ENCODE measurements at places on chromosomes 3 and 15.

DNA sequence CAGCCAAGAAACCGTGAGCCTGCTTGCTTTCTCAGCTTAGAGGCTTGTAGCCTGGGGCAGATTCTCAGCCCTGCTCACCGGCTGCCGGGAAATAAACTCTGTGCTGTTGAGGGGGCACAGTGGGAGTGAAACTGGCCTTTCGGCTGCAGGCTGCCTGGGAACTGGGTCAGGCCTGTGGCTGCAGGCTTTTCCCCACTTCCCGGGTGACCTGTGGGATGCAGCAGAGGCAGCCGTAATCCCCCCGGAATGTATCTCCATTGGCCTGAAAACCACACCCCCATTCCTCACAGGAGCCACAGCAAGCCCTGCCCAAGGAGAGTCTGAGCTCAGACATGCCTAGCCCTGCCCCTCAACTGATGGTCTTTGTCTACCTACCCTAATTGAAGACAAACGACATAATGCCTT lies 110.9 kb downstream of the STXBP5L start:
- DNase-seq = no peak

GRCh38 chr3:40715551-40715950 lies 190.8 kb downstream of the ZNF621 start:
- DNase-seq = no peak

DNA sequence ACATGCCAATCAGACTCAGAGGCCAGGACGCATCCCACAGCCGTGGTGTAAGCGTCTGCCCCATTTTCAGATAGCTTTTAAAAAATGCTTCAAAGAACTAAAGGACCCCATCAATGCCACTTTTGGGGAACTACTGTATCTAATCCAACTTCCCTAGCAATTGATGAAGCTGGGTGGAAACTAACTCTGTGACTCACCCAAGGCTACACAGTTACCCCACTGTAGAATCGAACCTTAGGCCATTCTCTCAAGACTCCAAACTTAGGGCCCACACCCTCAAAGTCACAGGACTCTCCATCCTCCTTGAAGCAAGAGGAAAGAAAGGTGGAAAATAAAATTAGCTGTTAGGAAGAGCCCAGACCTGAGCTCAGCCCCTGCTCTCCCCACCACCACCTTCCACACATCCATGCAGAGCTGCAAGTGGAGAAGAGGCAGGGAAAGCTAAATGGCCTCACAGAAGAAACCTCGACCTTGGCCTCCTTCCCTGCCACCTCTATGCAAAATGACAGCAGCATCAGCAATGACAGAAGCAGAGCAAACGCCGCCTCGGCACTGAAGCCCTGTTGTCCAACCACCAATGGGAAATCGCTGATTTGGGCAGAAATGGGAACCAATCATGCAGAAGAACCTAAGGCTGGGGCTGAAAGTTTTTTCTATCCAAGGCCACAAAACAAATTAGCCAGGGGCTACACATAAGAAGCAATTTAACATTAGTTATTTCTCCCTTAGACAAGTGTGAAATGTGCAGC lies 22.2 kb downstream of the ANP32A start:
- no peak for DNase-seq

DNA sequence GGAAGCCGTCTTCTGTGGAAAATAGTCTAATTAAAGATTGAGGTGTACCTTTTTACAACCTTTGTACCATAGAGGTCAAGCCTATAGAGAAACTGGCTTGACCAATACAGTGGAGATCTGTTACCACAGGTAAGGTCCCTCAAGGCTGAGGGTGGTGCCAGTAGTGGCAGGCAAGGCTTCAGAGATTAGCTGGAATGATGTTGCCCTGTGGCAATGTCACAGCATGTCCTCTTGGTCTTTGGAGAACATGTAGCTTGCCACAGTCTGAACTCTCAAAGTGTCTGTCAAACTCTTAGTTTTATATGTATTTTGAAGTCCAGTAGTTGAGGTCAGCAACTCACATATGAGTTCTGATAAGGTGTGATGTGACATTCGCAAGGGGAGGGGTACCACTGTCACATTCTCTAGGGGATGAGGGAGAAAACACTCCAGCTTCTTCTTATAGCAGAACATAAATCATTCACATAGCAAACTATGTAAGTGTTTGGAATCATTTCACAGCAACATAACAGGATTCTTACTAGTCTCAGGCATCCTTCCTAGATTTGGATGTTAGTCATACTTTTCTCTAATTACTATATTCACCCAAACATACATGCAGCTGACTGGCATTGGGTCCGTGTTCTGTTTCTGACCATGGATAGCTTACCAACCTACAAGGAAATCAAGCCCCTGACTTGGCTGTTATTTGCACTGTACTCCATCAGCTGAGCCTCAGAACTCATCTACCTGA lies 173.6 kb downstream of the UBE2E2 start:
- DNase-seq = no peak

- DNase-seq = no peak
Observed at GRCh38 chr15:50627351-50628055, 59.1 kb downstream of the TRPM7 start.

DNA sequence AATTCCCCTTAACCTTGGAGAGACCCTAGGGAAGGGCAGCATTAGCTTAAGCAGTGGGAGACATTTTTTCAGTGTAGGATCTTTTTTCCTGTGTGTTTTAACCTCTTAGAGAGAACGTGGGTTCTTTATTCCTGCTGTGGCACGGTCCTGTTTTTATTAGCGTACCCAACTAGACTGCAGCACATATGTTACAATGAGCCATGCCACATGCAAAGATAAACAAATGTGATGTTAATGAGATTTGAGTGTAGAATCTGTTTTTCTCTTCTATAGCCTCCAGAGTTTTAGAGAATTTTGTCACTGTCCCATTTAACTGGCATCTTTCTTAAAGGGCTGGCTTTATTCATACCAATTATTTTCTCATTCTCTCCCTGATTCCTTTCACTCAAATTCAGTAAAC lies 347.5 kb downstream of the CNTN4 start:
- peak; percentile 12 for DNase-seq

GRCh38 chr15:92687195-92687602 lies 31.6 kb upstream of the FAM174B start:
- DNase-seq = no peak

DNA sequence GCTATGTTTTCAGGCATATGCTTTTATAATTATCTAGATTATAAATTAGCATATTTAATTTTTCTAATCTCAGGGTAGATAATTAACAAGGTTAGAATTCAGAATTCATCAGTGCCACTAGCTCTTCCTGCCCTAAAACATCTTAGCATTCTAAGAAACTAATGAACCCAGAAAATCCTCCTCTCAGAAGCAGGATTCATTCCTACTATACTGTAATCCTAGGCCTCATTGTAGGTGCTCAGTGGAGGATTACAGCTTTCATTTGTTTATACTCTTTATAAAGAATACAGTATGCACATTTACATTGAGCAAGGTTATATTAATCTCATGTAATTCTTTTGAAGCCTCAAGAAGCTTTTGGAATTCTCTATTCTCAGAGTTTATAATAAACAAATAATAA lies 20.9 kb downstream of the ACAD11 start:
- no peak for DNase-seq

- no peak for DNase-seq
Observed at GRCh38 chr3:186133980-186134379, 25.1 kb upstream of the ETV5 start.

GRCh38 chr3:190424478-190425439 lies 24.9 kb downstream of the TMEM207 start:
- peak; percentile 61 for DNase-seq

DNA sequence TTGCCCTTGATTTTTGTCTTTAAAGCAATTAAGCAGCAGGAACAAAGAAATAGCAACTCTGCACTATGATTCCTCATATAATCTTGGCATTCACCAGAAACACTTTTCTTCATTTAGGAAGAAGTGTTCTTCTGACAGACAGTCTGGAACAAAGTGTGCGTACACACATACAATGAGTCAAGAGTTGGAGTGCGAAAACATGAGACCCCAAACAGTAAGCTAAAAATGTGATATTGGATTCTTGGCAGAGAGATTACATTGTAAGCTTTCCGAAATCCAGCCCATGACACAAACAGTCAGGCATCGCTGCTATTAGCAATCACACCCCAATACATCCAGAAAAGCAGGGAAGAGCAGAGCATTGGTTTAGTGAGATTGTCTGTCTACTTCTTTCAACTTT lies 306.7 kb upstream of the TBC1D5 start:
- DNase-seq = no peak

- no peak for DNase-seq
Observed at GRCh38 chr3:79761441-79761840, 6.4 kb downstream of the ROBO1 start.

DNA sequence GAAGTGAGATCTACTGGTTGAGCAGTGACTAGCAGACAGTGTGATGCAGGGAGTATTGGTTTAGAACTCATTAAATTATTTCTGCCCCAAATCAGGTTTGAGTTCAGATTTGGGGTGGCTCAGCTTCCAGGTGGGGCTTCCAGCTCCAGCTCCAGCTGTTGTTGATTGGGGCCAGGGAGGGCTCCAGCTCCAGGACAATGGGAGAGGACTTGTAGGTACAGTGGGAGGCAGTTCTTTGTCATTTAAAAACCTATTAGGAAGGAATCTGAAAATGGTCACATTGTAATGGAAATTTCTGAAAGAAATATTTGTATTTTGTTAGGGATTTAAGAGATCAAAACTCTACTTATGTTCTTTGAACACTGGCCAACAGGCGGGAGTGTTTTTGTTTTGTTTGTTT lies 97.0 kb downstream of the FNDC3B start:
- no peak for DNase-seq

DNA sequence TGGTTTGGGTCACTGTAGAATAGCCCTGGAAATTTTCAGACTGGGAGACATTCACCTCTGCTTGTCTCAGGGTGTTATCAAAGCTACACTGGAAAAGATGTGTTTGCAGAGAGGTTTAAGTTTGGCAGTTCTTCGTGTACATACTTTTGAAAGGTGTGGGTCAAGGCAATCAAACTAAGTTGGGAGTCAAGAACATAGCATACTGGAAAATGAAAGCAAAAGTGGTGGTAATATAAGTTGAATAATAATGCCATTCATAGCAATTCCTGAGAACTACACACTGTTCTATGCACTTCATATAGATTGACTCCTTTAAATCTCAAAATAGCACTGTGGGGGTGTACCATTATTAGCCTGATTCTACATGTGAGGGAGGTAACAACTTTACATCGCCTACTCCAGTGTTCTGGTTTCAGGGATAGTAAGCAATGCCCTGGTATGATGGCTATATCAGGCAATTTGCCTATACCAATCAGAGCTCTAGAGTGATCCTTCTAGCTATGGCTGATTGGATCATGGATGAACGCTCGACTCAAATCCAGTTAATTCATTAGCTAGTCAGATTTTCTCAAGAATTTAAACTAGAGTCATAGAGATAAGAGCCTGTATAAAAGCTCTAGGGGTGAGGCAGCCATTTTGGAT lies 44.6 kb upstream of the RASGRP1 start:
- no peak for DNase-seq

DNA sequence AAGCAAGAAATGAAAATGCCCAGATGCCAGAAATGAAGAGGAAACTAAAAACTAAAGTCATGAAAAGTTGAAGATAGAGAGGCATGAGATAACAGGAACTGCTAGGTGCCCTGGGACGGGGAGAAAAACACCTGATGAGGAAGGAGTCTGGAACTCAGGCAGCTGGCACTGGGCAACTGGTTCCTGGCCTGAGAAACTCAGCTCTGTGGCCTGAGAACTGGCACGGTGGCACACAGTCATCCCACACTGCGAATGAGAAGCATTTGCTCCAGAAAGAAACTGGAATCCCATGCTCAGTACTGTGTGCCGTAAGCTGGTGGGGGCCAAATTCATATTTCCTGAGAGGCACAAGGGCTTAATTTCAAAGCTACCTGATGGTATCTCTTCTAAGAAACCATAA lies 53.6 kb upstream of the RORA start:
- no peak for DNase-seq

DNA sequence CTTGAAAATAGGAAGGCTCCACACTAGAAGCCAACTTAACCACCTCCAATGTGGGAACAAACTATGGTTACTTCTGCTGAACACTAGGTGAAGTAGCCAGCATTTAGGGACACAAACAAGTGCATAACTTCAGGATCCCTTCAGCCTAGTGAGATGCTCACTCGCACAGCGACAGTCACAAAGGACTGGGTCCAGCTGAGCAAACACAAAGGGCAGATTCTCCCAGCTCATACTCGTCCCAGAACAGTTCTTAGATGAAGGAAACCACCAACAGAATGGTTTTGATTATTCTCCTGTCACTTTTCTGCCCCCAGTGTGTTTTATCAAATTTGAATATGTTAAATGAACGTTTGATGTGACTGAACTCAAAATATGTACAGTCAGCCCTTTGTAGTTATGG lies 201.6 kb downstream of the KCNAB1 start:
- DNase-seq = peak; percentile 27

DNA sequence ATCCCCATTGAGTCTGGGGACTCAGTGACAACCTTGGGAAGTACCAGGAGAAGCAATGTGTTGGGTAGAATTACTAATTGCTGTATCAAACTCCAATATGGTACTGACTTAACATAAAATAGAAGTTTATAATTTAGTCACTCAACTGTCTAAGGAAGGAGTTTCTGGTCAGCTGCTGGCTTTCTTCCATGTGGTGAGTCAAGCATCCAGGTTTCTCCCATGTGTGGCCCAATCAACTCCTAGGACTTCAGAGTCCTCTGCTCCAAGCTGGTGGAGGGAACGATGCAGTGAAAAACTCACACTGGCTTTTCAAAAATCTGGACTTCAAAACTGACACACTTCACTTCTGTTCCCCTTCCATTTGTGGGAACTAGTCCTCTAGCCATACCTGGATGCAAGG lies 25.2 kb downstream of the WNT5A start:
- DNase-seq = no peak

- peak; percentile 38 for DNase-seq
Observed at GRCh38 chr3:30042274-30042859, 564.0 kb upstream of the TGFBR2 start.

DNA sequence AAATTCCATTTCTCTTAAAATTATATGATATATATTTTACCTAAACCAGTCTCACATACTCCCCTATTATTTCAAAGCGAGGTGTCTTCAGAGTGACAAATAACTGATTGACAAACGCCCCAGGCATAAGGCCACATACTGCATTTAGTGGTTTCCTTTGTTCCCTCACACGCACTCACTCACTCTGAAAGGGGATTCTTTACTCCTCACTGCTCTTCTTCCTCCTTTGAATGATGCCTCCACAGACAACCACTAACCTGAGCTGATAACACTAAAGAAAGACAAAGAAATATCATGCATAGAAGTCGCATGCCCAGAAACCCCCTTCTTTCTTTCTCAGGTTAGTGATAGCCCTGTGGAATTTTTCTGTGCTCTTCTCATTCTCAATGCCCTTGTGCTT lies 24.1 kb upstream of the BBX start:
- DNase-seq = no peak

DNA sequence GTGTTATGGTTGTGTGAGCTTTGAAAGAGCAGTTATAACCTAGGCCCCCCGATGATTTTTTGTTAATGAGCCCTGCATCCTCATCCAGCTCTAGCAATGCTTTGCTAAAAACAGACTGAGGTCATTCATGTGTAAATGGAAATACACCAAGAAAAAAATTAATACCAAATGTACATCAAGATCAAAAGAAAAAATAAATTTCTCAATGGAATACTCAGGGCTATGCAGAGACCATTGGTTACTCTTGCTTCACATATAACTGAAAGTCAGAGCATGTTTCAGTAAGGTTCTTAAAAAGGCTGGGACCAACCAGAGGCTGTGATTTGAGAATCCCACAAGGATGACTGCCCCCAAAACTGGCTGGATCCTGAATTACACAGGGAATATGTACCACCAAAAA lies 48.0 kb downstream of the ARHGAP31 start:
- no peak for DNase-seq

- DNase-seq = peak; percentile 85
Observed at GRCh38 chr15:65414841-65415621, 7.7 kb downstream of the IGDCC4 start.
